Large intestine (tissue), 12 donors: ENCODE measurements at places on chromosomes 12 and 14.

DNA sequence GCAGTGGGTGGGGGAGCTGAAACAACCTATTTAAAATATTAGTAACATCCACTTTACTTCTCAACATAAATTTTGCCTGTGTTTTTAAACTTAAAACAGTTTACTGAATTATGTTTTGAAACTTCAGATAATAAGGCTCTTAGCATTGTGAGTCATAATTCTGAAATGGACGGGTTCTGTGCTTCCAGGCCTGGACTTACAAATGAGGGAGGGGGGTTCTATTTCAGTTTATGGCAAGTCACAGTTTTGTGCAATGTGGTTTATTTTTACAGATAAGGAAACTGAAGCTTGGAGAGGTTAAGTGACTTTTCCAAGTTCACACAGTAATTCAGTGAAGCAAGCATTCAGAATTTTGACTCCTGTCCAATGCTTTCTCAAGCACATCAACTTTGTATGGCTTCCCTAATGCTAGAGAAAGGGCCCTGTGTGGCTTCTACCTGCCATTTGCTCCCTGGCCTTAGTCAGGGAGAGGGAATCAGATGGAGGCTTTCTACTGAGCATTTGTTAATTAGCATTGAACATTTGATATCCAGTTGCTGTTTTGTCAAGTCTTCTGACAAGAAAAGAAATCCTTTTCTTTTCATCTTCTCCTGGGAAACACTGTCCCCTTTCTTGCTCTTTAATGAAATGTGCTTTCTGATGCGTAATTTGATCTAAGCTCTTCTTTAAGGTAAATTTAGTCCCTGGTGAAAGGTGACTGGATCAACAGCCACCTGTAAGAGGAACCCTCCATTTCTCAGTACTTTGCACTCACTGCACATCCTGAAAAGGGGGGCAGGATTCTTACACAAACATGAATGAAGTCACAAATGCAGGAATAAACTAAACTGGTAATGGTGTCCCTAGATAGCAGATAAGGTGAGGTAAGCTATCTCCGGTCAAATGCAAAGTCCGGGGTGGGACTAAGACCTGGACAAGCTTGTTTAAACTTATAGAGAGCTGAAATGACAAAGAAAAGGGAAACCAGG, 2.5 kb upstream of the SALL2 start:
- H3K27me3 ChIP-seq = peaks cover 3% of the 10 kb centered on the region
- no peak overlapping the region for H3K27ac ChIP-seq
- H3K36me3 ChIP-seq = no peaks in the 10 kb centered on the region
- no peak overlapping the region for H3K4me3 ChIP-seq
- peaks cover 4% of the 10 kb centered on the region for H3K4me1 ChIP-seq

DNA sequence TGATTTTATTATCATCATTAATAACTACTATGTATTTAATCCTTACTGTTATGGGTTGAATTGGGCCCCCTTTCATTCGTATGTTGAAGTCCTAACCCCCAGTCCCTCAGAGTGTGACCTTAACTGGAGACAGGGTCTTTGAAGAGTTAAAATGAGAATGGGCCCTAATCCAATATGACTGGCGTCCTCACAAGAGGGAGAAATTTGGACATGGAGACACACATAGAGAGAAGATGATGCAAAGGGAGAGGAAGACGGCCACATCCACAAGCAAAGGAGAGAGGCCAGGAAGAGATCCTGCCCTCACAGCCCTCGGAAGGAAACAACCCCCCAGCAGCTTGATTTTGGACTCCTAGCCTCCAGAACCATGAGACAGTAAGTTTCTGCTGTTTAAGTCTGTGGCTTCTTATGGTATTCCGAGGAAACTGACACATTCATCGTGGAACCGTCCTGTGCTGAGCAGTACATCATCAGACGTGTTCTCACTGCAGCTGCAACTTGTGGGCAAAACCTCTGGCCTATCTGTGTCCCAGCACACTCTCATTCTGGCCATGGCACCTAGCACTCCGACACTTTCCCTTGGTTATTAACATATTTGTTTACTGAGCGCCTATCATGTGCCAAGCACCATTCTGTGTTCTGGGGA, 127.6 kb downstream of the SLC38A6 start:
- H3K27me3 ChIP-seq = no peaks in the 10 kb centered on the region
- H3K4me3 ChIP-seq = no peak overlapping the region

DNA sequence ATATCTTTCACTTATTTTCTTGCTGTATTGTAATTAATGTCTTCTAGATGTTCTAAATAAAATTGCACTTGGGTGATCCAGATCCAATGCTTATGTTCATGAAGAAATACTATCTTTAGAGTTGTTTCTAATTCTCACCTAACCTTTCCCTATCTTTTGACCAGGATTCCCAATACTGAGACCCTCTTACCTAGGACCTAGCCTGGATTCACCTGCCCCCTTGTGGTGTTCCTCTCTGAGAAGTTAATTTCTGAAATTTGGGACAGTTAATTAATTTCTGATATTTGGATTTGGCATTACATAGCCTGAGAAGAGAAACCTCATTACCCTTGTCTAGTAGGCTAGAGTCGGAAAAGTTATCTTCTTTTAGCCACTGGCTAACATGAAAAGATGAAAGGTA, 29.5 kb downstream of the FOXA1 start:
- H3K27ac ChIP-seq = no peak overlapping the region
- no peaks in the 10 kb centered on the region for H3K27me3 ChIP-seq
- H3K4me3 ChIP-seq = no peak overlapping the region
- DNase-seq = no peak

GRCh38 chr12:39116861-39117260, 211.5 kb upstream of the CPNE8 start:
- no peaks in the 10 kb centered on the region for H3K4me1 ChIP-seq
- H3K4me3 ChIP-seq = no peak overlapping the region
- no peaks in the 10 kb centered on the region for H3K36me3 ChIP-seq

- no peaks in the 10 kb centered on the region for H3K4me1 ChIP-seq
- H3K4me3 ChIP-seq = no peak overlapping the region
- H3K27ac ChIP-seq = no peak overlapping the region
- H3K27me3 ChIP-seq = no peaks in the 10 kb centered on the region
- no peaks in the 10 kb centered on the region for H3K36me3 ChIP-seq
Observed at GRCh38 chr12:58583529-58583928, 336.8 kb downstream of the LRIG3 start.
